ENCODE measurements at places on chromosomes 7 and 10. TPM values are rescaled to one million over a fixed set of nuclear protein-coding genes. Genes with fewer than 3 reads are reported as not detected.

DNA sequence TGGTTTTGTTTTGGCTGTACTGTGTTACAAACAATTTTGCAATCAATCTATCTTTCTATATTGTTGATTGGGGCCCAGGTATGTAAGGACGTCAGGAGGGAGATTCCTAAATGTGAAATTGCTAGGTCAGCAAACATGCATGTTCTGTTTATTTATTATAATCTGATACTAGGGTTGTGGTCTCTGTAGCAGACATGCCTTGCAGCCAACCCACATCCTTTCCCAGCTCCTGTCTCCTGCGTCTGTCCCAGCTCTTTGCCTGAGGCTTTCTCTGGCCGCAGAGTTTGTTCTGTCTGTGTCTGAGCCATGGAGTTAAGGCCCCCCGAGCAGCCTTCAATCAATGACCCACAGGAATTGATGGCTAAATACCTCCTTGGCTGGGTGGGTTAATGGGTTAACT lies 124.0 kb upstream of the ZEB1 start:
- no peak for DNase-seq

GRCh38 chr7:19107356-19108146 lies 9.9 kb downstream of the TWIST1 start:
- peak; percentile 77 for DNase-seq

Gene GIMAP7
- polyA plus RNA-seq = 9.0 TPM

DNA sequence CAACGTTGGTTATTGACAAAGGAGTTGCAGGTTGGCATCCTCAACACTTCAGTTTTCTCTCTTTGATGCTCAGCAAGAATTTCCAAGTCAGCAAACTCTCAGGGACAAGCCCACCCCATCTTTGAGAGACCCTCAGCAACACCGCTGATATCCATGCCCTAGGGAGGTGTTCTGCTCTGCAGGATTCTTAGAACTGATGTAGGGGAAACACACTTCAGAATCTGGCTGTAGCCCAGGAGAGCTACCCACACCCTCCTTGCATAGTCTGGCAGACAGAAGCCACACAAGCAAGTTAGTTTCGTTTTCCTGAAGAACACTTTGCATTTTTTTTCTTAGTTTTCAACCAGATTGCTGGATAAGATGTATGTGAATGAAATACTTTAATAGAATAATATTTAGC lies 822 bp downstream of the SAMD9L start:
- peak; percentile 27 for DNase-seq

Gene GRK5
- 10.9 TPM for polyA plus RNA-seq

Gene EVX1
- polyA plus RNA-seq = not detected
